Osteoblast (primary cell): ENCODE measurements at places on chromosomes 3 and 15. TPM values are rescaled to one million over a fixed set of nuclear protein-coding genes. Genes with fewer than 3 reads are reported as not detected.

GRCh38 chr3:133452641-133453319 is 52.9 kb downstream of the BFSP2 start:
- H3K27me3 ChIP-seq: peaks cover 14% of the 10 kb centered on the region
- no peak overlapping the region for H3K4me3 ChIP-seq
- H3K36me3 ChIP-seq: no peaks in the 10 kb centered on the region
- H3K4me1 ChIP-seq: no peaks in the 10 kb centered on the region

- DNase-seq: no peak
- no peak overlapping the region for H3K27ac ChIP-seq
- no peaks in the 10 kb centered on the region for H3K27me3 ChIP-seq
- H3K36me3 ChIP-seq: no peaks in the 10 kb centered on the region
- H3K4me1 ChIP-seq: peaks cover 10% of the 10 kb centered on the region
These were observed 55.4 kb upstream of the SEC13 start for GRCh38 chr3:10376353-10376752.

- no peaks in the 10 kb centered on the region for H3K36me3 ChIP-seq
- no peaks in the 10 kb centered on the region for H3K4me1 ChIP-seq
- H3K4me3 ChIP-seq: no peak overlapping the region
- H3K27ac ChIP-seq: no peak overlapping the region
- peaks cover 34% of the 10 kb centered on the region for H3K27me3 ChIP-seq
These were observed 9.8 kb downstream of the GPR27 start for GRCh38 chr3:71763426-71763825.

C3orf49 gene
- not detected in 2 replicates for total RNA-seq

GRCh38 chr3:150503402-150504099 is 42.7 kb downstream of the SERP1 start:
- H3K27ac ChIP-seq: no peak overlapping the region
- no peak overlapping the region for H3K4me3 ChIP-seq
- H3K4me1 ChIP-seq: no peaks in the 10 kb centered on the region
- H3K27me3 ChIP-seq: no peaks in the 10 kb centered on the region
- peak; percentile 34 for DNase-seq

DNA sequence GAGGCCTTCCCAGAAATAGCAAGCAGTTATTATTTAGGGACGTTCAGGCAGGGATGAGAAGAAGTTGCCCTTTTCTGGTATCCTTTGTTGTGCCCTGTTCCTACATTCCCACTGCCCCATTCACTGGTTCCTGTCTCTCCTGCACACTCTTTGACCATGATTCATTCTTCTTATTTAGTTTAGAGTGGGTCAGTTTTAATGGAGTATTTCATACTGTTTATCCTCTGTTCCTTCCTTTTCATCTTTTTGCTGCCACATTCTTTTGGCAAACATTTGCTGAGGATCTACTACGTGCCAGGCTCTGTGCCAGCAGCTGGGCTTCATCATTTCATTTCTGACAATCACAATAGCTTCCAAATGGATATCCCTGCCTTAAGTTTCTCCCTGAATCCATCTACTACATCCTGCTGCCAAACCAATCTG is 11.8 kb upstream of the EID1 start:
- H3K27me3 ChIP-seq: no peaks in the 10 kb centered on the region
- no peaks in the 10 kb centered on the region for H3K36me3 ChIP-seq
- peak overlapping the region; percentile 5 for H3K4me3 ChIP-seq
- no peak for DNase-seq

GRCh38 chr3:155065537-155065936 is 14.6 kb upstream of the MME start:
- no peak overlapping the region for H3K4me3 ChIP-seq
- peak overlapping the region; percentile 72 for H3K27ac ChIP-seq
- H3K36me3 ChIP-seq: no peaks in the 10 kb centered on the region
- no peaks in the 10 kb centered on the region for H3K27me3 ChIP-seq

FRMD4B gene
- total RNA-seq: 0.72 and 0.88 TPM in 2 replicates

DNA sequence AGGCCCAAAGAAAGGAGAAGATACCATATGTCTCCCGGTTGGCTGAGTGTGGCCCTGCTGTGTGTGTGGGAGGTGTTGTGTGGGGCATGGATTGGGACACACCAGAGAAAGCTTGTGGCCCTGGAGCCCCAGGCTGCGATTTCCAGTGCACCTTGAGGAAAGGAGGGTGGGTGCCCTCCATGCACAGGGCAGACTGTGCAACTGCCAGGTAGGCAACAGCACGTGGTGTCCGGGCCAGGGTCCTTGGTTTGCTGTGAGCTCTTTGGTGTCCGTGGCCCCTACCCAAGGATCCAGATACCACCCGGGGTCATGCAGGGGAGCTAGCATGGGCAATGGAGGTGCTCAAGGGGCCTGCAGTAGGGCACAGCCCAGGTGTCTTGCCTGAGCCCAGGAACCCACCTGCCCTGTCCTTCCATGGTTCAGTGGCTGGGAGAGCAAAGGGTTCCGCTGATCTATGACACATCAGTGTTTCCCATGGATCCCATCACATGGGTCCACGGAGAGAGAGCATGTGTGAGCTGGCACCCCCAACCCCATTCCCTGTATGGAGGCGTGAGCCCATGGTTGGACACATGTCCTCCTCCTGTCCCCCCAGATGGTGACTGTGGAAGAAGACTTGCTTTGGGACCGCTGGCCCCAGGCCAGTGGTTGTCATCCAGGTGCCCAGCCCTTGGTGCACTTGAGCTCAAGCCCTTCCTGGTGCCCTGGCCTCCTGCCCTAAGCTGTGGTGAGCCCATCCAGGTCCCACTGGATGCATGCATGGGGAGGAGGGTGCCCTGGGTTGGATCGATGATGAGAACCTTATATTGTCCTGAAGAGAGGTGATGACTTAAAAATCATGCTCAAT is 223.4 kb downstream of the SNRPN start:
- H3K27me3 ChIP-seq: no peaks in the 10 kb centered on the region
- DNase-seq: peak; percentile 76
- no peaks in the 10 kb centered on the region for H3K4me1 ChIP-seq
- H3K36me3 ChIP-seq: no peaks in the 10 kb centered on the region
- H3K4me3 ChIP-seq: no peak overlapping the region

- peak; percentile 73 for DNase-seq
- peak overlapping the region; percentile 42 for H3K27ac ChIP-seq
- H3K4me1 ChIP-seq: peaks cover 25% of the 10 kb centered on the region
- no peak overlapping the region for H3K4me3 ChIP-seq
- H3K27me3 ChIP-seq: no peaks in the 10 kb centered on the region
These were observed 43.1 kb downstream of the IGF2BP2 start for GRCh38 chr3:185781759-185782158.

CCR8 gene
- total RNA-seq: not detected in 2 replicates

DNA sequence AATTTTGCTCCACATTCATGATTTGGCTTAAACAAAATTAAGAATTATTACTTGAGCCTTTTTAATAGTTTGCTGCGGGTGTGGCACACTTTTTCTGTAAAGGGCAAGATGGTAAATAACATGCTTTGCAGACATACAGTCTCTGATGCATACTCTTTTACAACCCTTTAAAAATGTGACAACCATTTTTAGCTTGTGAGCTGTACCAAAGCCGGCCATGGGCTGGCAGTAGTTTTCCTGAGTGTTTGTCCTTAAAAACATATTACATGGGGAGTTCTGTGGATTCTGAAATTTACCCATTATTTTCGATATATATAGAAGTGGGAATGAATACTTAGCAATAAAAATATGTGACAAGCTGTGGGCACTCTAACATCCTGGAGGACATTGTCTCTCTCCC is 163.4 kb downstream of the FNDC3B start:
- no peak for DNase-seq
- H3K4me3 ChIP-seq: no peak overlapping the region
- H3K27ac ChIP-seq: peak overlapping the region; percentile 97
- H3K36me3 ChIP-seq: peaks cover 18% of the 10 kb centered on the region
- H3K27me3 ChIP-seq: no peaks in the 10 kb centered on the region

C2CD4B gene
- total RNA-seq: not detected in 2 replicates

DNA sequence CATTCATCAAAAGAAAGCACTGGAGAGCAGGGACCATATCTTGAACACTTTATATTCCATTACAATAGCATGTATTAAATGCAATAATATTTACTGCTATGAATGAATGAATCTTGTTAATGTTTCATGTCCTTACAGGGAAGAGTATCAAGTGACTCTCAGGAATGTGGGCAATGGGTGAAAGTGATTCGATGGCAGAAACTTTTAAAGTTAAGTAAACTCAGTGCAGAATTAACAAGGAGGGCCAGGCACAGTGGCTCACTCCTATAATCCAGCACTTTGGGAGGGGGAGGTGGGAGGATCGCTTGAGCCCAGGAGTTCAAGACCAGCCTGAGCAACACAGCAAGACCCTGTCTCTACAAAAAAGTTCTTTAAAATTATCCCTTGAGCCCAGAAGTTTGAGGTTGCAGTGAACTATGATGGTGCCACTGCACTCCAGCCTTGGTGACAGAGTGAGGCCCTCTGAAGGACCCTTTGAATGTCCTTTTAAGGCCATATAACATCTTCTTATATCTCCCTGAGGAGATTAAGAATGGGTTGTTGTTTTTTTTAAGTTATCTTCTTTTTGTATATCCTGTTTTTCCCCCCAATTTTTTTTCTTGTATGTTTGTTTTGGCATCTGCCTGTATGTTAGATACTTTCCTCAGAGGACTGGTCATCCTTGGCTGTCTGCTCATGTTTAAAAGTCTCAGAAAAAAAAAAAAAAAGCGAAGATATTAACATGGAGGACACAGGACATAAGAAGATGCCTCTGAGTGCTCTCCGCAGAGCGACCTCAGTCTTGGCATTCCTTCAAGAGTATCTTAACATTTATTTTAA is 9.6 kb upstream of the FSIP1 start:
- H3K4me3 ChIP-seq: no peak overlapping the region
- H3K4me1 ChIP-seq: peaks cover 40% of the 10 kb centered on the region
- peak; percentile 74 for DNase-seq
- peak overlapping the region; percentile 24 for H3K27ac ChIP-seq
- no peaks in the 10 kb centered on the region for H3K27me3 ChIP-seq
- H3K36me3 ChIP-seq: peaks cover 4% of the 10 kb centered on the region

- no peak for DNase-seq
- H3K27ac ChIP-seq: no peak overlapping the region
- no peaks in the 10 kb centered on the region for H3K27me3 ChIP-seq
- no peaks in the 10 kb centered on the region for H3K36me3 ChIP-seq
- peaks cover 6% of the 10 kb centered on the region for H3K4me1 ChIP-seq
- H3K4me3 ChIP-seq: no peak overlapping the region
These were observed 240.3 kb downstream of the FGF12 start for GRCh38 chr3:192487033-192487432.

GRCh38 chr3:79491029-79491641 is 276.7 kb downstream of the ROBO1 start:
- no peak overlapping the region for H3K27ac ChIP-seq
- H3K4me3 ChIP-seq: no peak overlapping the region
- no peak for DNase-seq
- no peaks in the 10 kb centered on the region for H3K36me3 ChIP-seq
